ENCODE measurements at places on chromosomes 7 and 10.
A peak's percentile ranks its signal among the peaks of the same experiment; 100 is the strongest.

GRCh38 chr10:29646238-29646902 is 11.6 kb upstream of the SVIL start:
- DNase-seq, result no peak

DNA sequence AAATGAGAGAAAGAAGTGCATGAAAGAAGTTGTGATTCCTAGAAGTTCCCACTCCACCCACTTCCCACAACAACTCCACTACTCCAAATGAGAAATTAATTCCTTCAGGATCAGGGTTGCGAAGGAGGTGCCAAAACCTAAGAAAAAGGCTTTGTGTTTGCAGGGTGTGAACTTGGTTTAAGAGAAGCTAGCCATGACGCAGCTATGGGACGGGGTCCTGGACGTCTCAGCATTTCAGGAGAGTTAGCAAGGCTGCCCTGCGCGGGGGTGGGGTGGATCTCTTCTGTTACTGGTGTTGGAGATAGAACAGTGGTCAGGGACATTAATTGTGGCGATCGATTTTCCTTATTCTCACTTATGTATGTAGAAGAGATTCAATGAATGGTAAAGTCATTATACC is 61.2 kb downstream of the CHST3 start:
- DNase-seq, result no peak

DNA sequence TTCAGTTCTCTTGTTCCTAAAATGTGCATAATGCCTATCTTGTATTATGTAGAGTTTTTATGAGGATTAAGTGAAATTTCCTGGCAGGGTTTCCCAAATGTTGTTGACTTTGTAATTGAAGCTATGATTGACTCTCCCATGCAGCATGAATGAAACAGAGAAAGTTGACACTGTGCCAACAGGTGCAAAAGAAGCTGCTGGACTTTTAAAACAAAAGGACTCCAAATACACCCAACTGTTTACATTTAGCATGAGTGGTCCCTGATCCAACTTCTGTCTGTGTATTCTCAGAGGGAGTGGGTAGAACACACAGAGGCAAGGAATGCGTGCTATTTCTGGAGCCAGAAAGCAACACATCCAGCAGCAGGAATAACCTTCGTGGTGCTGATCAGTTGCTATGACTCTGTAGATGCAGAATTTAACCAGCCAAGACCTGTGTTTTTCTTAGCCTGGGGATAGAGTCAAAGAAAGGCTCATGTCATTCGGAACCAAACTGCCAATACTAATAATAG is 14.4 kb upstream of the RBM20 start:
- DNase-seq, result peak; percentile 67

GRCh38 chr10:95467162-95467599 is 94.0 kb downstream of the SORBS1 start:
- DNase-seq, result no peak

- no peak for DNase-seq
These were observed 553.3 kb downstream of the TFEC start for GRCh38 chr7:115477193-115477651.

GRCh38 chr10:3737864-3738263 is 47.1 kb downstream of the KLF6 start:
- DNase-seq, result no peak

DNA sequence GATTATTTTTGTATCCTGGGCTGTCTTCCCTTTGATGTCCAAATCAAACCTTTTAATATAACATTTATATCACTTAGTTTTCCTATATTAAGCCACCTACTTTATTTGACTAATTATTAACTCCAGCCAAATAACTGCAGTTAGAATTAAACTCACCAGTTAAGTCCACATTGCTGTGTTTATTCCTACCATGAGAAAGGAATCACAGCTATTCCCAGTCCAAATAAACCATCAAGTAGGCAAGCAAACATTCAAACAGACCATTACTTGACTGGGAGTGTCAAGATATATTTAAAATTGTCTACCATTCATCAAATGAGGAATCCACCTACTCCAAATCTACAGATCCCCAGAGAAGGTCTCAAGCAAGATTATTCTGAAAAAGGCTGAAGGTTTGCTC is 22.4 kb downstream of the PDE1C start:
- no peak for DNase-seq

GRCh38 chr7:104328296-104328969 is at the start of gene LHFPL3:
TSS of gene LHFPL3 (plus strand) at chr7:104328603.
- DNase-seq, result no peak

DNA sequence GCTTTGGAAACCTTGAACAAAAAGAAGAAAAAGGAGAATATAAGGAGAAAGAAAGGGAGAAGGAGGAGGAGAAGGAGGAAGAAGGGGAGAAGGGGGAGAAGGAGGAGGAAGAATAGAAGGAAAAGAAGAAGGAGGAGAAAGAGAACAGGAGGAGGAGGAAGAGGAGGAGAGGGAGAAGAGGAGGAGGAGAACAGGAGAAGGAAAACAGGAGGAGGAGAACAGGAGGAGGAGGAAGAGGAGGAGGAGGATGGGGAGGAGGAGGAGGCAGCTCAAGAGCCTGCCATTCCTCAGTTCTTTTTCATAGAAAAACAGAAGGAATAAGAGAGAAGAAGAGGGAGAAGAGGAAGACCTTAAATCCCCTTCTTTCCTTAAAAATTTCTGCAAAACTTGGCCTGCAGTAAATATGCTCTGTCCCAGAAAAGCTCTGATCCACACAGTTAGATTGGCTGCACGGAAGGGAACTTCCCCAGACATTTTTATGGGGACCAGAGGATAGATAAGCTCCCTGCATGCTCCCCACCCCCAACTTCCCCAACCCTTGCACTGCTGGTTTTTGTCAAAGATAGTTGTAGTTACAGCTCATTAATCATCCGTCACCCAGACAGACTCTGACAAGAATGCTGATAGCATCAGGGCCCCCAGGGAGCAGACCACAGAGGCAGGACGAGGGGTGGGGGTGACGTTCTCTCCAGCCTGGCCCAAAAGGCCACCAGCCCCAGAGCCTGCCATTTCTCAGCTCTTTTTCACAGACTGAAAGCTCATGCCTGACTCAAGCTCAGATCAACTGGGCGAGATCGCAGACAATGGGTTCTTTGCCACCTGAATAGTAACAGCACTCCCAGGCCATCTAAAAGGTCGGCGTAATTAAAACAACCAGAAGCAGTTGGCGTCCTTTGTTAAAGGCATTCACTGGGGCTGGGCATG is 34.5 kb upstream of the LYZL1 start:
- no peak for DNase-seq

GRCh38 chr7:150854066-150855000 is 2.0 kb downstream of the AOC1 start:
- DNase-seq, result no peak

DNA sequence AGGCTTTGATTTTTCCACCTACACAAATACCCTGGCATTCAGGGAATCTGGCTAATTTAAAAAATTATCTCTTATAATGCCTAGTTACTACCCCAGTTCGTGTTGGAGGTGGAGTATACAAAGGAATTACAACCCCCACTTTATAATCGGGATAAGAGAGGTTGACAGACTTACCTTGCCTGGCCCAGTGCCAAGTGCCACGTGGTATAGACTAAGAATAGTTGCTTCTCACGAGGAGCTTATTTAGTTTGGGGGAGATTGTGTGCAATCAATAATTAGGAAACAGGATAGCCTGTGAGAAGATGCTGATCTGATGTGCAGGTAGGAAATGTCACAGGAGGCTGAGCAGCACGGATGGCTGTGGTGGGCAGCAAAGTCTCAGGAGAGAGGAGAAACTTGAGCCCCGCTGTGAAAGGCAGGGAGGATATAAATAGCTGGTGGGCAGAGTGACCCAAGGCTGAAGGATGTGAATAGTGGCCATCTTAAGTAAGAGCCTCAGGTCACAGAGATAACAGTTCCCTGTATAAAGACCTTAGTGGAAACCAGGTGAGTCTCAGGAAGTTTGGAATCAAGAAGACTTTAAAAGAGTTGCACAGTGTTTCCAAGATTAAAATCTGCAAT is 11.3 kb upstream of the ATXN7L1 start:
- no peak for DNase-seq

DNA sequence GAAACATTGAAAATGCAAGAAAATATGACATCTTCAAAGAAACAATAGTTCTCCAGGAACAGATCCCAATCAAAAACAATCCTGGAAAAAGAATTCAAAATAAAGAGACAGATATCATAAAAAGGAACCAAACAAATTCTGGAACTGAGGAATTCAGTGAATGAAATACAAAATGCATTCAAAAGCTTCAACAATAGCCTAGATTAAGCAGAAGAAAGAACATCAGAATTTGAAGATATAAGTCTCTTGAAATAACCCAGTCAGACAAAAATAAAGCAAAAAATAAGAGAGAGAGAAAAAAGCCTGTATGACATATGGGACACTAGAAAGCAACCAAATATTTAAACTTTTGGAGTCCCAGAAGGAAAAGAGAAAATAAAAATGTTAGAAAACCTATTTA is 60.3 kb downstream of the MINPP1 start:
- no peak for DNase-seq

DNA sequence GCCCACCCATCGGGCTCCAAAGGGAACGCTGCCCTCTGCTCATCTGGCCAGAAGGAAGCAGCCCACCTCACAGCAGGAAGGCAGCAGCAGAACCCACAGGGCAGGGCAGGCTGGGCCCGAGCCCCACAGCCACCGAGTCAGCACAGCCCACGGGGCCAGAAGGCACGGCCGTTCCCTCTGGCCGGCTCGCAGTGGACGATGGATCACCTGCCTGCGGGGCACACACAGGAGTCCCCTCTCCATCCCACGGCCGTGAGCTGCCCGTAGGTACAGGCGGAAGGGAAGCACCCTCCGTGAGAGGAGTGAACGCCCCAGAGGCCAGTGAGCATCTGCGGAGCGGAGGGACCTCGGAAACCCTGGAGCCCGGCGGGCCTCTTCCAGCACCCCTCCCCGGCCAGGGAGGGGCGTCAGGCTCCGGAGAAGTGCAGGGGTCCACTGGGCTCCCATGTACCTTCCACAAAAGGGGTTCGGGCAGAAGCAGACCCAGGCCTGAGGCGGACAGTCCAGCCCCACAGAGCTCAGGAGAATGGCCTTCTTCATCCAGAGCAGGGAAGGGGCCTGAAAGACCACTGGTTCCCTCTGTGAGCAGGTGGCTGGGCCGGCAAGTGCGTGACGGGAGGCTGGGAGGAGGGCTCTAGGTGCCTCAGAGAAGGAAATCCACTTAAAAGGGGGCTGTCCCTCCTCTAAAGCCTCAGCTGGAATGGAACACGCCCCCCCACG is 11.7 kb downstream of the NUDT1 start:
- DNase-seq, result no peak

GRCh38 chr7:32117837-32118236 is 47.6 kb upstream of the PDE1C start:
- no peak for DNase-seq

GRCh38 chr7:84176716-84177115 is 17.9 kb downstream of the SEMA3A start:
- no peak for DNase-seq

DNA sequence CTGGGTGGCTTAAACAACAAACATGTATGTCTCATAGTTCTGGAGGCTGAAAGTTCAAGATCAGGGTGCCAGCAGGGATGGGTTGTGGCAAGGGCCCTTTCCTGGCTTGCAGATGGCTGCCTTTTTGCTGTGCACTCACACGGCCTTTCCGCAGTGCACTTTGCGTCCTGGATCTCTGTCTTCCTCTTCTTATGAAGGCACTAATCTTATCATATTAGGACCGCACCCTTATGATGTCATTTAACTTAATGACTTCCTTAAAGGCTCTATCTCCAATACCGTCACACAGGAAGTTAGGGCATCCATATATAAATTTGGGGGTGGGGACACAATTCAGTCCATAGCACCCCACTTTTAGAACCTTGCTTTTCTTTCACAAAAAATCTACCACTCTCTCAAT is 255.2 kb downstream of the SNX13 start:
- DNase-seq, result no peak

DNA sequence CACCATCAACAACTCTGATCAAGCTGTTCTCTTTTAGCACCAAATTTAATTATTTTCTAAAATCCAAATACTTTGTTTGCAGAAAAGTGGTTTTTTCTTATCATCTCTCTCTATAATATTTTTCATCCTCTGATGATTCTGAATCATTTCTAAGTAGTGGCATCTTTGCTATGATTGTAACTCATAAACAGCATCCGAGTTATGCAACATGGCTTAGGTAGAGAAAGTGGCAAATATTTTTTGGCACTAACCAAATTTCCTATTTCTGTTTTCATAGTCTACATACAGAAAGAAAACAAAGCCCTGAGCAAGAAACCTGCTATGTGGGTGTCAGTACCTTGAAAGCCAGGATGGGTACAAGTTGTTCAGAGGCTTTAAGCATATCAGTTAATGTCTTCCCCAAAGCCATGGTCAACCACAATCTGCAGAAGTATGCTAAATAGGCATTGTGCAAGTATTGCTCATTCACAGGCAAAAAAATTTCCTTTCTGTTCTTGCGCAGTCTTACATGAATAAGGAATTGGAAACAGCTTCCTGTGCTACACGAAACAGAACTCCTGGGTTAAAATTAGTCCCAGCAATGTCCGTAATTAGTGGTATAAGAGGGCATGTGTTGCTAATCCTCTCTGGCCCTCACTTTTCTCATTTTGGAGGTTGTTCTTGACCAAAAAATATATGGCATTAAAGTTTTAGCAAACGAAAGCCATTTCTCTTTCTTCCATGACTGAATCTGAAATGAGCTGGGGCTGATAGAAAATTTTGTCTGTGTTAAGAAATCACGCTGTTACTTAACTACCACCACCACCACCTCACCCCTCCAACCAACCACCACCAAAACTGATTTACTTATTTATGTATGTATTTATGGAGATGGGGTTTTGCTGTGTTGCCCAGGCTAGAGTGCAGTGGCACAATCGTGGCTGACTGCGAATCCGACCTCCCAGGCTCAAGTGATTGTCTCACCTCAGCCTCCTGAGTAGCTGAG is 325.6 kb upstream of the MAGI2 start:
- no peak for DNase-seq

DNA sequence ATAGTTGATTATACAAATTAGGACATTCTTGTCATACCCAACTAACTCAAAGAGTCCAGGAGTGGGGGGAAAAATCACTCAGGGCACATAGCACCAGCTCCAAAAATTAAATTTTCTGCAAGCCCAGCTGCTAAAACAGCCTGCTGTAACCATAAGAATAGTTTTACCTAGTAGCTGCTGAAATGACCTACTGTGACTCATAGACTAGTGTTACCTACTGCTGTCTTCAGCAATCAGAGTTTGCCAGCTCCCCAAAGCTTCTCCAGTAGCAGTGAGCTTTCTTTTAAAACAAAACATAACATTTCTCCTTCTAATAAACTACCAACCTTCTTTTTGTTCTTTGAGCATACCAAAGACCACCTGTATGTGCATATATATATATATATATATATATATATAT is 4.2 kb upstream of the ARHGAP12 start:
- DNase-seq, result no peak

- DNase-seq, result no peak
These were observed 18.2 kb upstream of the GJC3 start for GRCh38 chr7:99947608-99948007.

- DNase-seq, result no peak
These were observed 19.6 kb upstream of the CTTNBP2 start for GRCh38 chr7:117892821-117893220.

Data from NCI-H1417 treated with DMSO at 0.1 percent for 48 hours (cell line).